Stromal cell of bone marrow (primary cell): ENCODE measurements at places on chromosomes 5 and 9.

- DNase-seq, result no peak
These were observed 163.8 kb downstream of the SYK start for GRCh38 chr9:90965226-90966030.

- no peak for DNase-seq
These were observed 462.4 kb downstream of the PRR16 start for GRCh38 chr5:120926471-120926870.

- DNase-seq, result no peak
These were observed 33.5 kb upstream of the SHOC1 start for GRCh38 chr9:111828193-111828592.

GRCh38 chr5:160030631-160031377 is 21.9 kb downstream of the TTC1 start:
- no peak for DNase-seq

DNA sequence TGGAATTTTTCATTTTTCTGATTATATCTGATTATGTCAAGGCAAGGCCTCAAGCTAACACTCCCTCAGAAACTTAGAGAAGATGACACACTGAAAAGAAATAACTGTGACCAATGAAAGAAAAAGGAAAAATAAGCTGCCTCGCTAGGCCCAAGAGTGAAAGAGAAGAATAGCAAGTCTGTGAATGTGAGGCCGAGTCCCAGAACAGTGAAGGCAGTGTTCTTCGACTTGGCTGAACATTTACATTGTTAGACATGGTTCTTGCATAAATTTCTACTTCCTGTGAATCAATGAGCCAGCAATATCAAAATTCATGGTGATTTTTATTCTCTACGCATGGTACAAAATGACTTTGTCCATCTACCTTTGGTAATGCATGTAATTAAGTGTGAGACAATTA is at the start of gene ATP10B:
Gene ATP10B, minus strand, starts transcription at position 163 of the 400 bp plus-strand sequence. CDS start 164,137 bp downstream, outside the sequence.
- no peak for DNase-seq

DNA sequence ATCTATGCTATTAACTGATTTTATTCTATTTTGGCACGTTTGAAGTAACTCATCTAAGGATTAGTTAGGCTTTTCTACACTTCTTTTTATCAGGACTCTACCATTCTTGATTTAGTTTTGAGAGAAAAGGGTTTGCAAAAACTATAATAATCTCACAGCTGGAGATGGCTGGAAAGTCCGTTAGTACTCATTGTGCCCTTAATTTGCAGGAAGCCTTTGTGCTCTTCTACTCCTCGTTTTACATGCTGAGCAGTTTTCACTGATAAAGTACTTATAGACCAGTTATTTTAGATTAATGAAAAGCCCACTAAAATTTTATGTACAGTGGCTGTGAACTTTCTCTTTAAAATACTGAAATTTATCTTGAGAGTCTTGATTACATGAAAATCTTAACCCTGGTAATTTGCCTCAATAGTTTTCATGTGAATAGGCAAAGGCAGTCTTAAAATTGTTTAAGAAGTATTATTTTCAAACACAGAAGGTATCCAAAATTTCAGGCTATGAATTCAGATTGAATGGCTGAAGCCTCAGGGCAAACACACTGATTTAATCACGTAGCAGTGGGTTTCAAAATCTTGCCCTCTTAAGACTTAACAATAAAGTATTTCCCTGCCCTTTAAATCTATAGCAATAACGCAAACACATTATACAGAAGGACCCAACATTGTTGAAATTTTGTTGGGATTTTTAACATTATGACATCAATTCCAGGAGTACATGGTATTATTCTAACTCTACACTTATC is 18.6 kb downstream of the MLLT3 start:
- no peak for DNase-seq

- no peak for DNase-seq
These were observed 259.2 kb downstream of the SLCO4C1 start for GRCh38 chr5:102036927-102037326.

- DNase-seq, result no peak
These were observed 229.2 kb upstream of the MAP3K1 start for GRCh38 chr5:56585999-56586691.

GRCh38 chr5:74766418-74766848 is 484 bp downstream of the GFM2 start:
- peak; percentile 13 for DNase-seq

- no peak for DNase-seq
These were observed 298.4 kb upstream of the SEMA6A start for GRCh38 chr5:116872986-116873385.

DNA sequence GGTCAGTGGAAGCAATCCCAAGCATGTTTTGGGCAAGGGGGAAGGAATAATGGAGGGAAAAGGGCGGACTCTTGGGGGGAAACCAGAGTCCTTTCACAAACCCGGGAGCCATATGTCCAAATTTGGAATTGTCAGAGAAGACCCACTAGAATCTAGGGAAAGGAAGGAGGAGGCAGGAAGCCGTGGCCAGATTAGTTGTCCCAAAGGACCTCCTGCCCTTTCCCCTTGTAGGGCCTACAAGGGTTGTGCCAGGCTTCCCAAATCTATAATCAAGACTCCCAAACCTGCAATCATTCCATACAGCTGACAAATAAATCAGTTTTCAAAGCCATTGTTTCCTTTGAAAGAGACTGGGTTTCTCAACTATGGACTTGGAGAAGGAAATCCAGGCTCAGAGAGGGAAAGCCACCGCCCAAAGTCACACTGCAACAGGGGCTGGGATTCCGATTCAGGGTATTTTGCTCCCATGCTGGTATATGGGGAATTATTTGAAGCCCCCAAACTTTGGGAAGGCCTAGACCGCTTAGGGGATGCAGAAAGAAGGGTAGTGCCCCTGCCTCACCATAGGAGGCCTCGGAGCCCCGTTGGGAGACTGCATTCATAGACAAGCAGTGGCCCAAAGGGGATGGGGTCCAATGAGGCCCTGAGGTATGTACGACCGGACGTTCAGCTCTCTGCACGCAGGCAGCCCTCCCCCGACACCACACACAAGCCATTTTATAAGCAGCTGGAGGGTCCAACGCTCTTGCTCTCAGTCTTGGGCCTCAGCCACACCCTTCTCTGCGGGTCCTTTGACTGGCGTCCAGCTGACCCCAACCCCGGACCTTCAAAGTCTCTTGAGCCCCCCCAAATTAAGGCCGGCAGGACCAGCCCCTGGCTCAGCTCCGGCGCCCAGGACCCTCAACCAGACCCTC is 815 bp downstream of the ANXA6 start:
- DNase-seq, result no peak

- DNase-seq, result peak; percentile 97
These were observed 132.9 kb upstream of the NR3C1 start for GRCh38 chr5:143536364-143536763.

GRCh38 chr5:62083661-62084060 is 222.3 kb upstream of the KIF2A start:
- no peak for DNase-seq

DNA sequence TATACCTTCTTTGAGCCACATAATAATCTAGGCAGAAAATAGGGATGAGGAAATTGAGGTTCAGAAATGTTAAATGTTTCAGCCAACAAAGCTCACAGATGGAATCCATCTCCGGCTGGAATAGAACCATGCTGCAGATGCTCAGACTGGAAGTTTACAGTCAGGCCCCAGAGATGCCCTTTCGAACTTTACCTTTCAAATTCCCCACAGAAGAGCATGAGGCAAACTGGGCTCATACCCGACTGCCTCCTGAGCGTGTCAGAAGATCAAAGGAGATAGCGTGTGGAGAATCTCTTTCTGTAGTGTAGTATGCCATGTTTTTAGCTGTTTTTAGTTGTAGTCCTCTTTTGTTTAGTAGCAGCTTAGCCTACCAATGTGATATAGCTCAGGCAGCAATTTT is 72.0 kb upstream of the DAP start:
- no peak for DNase-seq

DNA sequence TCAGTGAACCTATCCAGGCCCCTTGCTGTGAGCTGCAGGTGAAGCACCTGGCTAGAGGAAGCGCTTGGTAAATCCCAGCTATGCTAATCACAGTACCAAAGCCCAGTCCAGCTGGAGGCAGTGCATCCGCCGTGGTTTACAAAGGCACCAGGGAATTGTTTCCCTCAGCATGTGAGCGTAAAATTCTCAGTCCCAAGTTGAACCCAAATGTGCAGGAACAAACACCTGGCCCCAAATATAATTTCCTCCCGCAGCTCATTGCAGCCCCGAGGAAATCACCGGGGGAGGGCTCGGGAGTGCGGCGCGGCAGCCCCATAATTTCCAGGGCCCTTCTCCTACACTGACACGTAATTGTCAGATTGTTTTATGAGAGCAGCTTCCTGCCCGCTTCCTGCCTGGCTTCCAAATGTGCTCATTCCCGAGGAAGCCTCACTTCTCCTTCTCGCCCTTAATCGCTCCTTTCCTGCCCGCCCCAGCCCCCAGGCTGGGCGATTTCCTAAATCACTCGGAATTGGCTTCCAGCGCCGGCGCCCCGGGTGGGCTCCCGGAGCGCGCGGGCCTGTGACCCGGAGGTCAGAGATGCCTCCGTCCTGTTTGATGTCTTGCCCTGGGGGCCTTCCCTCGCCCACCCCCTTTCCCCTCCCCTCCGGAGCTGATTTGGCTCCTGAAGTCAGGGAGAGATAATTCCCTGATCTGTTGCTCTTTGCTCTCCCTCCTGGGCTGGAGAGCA is 134.4 kb downstream of the FGF1 start:
- no peak for DNase-seq

GRCh38 chr5:91281401-91281800 is 101.7 kb downstream of the ARRDC3 start:
- DNase-seq, result peak; percentile 81

GRCh38 chr9:114988962-114989599 is 58.7 kb upstream of the TNFSF8 start:
- no peak for DNase-seq

DNA sequence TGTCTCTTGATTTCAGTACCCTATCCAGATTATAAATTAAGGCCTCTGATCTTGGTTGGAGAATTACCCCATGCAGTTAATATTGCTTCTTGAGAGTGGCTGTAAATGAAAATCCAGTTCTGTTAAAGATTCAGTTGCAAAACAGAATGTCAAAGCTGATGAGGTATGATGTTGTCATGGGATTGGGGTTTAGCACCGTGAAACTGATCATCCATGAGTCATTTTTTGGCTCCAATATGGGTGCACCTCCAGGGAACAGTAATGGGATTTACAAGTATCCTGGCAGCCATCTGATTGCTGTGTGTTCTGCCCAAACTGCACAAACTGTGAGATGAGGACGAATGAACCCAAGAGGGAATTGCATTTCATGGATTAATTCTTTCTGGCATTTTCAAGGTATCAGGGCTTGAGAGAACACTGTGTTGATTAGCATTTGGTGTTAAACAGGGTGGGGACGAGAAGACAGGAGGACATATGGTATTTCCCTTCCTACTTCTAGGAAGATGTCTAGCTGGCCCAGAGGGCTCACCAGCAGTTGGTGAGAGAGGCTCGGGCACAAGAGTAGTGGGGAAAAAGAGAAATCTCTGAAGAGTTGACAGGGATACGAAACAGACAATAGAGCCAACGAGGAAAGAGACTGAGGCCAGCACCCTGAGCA is 214.7 kb downstream of the GAS1 start:
- peak; percentile 95 for DNase-seq

GRCh38 chr5:14267991-14268708 is 125.0 kb downstream of the TRIO start:
- no peak for DNase-seq

- no peak for DNase-seq
These were observed 22.1 kb downstream of the CAMSAP1 start for GRCh38 chr9:135885100-135885853.

GRCh38 chr5:139654871-139655491 is 6.8 kb downstream of the CXXC5 start:
- DNase-seq, result no peak

DNA sequence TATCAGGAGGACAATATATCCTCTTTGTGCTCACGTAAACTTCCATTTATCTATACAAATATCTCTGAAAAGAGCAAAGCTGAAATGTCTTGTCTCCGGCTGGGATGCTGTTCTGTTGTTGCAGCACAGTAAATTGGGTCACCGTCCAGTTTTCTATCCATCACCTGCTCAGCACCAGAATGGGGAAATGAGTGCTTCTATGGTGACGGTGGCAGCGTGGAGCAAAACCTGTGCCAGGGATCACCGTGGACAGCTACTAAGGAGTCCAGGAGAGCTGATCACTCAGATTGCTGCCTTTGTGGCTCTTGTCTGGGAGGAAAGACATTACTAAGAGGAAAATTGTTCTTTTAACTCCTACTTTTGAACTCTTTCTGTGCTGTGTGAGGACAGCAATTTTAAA is 531.6 kb downstream of the PSAT1 start:
- no peak for DNase-seq

GRCh38 chr9:32340361-32340760 is 44.1 kb upstream of the ACO1 start:
- DNase-seq, result no peak

DNA sequence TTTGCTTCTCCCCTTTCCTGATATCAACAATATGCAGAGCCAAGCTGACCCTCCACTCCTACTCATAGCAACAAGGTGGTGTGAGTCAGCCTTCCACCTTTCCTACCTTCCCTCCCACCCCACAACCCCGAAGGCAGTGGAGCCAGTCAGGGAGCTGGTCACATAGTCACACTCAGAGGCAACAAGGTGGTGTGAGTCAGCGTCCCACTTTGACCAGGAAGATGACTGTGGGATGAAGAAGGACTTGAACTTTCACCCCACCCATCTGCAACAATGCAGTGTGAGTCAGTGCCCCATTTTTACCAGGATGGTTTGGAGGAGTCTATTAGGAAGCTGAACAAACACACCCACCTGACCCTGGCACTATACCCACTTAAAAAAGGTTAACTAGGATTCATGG is 30.1 kb upstream of the ZNF782 start:
- no peak for DNase-seq

DNA sequence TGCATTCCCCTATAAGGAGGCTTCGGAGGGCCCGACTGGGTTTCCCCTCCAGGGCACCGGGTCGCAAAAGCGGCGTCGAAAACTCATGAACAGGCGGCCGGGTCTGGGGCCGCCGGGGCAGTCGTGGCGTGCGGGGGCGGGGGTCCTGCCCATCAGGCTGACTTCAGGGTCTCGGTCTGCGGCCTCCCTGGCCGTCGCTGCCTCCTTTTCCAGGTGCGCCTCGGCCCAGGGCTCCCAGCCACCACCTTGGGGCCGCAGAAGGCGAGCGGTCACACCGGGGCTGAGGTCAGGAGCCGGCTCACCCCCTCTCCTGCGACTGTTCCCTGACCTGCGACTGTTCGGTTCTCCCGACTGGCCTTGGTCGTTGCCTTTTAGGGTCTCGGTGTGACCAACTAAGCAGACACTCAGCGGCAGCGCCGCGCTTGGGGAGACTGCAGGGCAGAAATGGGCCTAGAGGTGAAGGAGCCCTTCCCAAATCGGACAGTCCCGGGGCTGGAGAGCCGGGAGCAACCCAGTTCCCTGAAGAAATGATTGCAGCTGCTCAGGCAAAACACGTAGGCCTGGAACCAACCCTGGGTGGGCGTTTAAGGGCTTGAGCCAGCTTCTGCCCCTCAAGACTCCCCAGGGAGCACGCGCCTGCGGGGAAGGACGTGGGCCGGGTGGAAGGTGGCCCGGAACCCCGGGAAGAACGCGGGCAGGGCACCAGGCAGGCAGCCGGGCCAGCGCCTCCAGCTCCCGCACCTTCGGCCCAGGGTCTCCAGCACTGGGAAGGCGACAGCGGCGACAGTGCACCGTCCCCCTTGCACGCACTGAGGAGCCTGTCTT is 11.2 kb downstream of the IRX2 start:
- DNase-seq, result no peak
